Stimulated activated naive CD8-positive, alpha-beta T cell treated with anti-CD3 and anti-CD28 coated beads, Interleukin-15, Interleukin-2, amounts not matched to agents 100 U/mL and 50 U/mL, for 24 hours (primary cell): ENCODE measurements at places on chromosomes 2 and 18.

DNA sequence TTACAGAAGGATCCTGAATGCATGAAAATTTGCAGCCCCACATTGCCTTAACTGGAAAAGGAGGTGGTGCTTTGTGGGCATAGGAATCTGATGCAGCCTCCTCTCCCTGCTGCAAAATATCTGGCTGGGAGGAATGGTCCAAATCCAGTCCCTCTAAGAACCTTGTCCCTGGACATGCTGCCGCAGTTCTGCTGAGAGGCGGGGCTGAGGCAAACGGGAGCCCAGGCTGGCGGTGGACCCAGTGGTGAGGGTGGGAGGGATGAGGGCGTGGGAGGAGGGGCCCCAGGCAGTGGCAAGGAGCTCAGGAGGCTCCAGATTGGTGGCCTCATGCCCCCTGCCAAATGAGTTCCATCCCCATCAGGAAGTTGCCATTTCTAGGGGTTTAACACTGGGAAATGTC is 36.2 kb downstream of the ZAP70 start:
- DNase-seq, result no peak

DNA sequence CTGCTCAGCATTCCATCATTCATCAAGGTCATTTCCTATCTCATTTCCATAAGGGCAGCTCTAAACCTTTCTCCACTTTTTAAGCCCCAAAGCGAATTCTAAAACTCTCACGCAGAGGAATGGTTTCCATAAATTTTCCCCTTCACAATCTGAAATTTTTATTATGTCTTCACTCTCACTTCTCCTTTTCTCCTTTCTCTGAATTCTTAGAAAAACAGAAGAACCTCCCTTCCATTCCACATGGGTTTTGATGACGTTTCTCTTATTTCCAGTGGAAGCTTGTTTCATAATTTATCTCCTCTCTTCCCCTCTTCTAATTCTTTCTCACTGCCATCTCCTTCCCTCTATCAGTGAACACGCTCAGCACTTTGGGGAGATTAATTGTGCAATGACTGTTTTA is 97.3 kb downstream of the SPATS2L start:
- no peak for DNase-seq

GRCh38 chr18:6520901-6521300 is 106.2 kb upstream of the L3MBTL4 start:
- DNase-seq, result no peak

DNA sequence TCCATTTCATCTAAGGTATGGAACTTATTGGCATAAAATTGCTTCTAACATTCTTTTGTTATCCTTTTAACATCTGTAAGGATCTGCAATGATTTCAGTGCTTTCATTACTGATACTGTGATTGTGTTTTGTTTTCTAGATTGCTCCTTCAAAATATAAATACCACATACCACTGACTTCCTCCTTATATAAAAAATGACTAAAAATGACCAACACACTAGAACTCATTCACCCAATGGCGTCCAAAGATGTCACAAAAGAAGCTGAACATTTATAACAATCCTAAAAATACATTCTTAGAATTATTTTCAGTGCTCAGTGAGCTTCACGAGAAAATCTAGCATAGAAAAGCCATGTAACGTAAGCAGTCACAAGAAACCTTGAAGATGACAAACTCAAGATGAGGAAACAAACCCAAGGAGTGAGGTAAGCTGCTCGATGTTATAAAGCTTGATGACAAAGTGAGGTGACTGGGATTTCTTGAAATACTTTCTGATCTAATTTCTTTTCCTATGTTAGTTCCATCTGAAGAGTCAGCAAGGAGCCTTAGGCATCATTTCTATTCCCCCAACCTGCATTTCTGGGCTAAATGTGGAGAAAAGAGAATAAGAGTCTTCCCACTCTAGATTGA is 42.6 kb downstream of the PNO1 start:
- no peak for DNase-seq

- no peak for DNase-seq
Observed at GRCh38 chr18:5884375-5884774, 10.9 kb downstream of the TMEM200C start.

- DNase-seq, result no peak
Observed at GRCh38 chr2:15704086-15704787, 112.6 kb downstream of the DDX1 start.

DNA sequence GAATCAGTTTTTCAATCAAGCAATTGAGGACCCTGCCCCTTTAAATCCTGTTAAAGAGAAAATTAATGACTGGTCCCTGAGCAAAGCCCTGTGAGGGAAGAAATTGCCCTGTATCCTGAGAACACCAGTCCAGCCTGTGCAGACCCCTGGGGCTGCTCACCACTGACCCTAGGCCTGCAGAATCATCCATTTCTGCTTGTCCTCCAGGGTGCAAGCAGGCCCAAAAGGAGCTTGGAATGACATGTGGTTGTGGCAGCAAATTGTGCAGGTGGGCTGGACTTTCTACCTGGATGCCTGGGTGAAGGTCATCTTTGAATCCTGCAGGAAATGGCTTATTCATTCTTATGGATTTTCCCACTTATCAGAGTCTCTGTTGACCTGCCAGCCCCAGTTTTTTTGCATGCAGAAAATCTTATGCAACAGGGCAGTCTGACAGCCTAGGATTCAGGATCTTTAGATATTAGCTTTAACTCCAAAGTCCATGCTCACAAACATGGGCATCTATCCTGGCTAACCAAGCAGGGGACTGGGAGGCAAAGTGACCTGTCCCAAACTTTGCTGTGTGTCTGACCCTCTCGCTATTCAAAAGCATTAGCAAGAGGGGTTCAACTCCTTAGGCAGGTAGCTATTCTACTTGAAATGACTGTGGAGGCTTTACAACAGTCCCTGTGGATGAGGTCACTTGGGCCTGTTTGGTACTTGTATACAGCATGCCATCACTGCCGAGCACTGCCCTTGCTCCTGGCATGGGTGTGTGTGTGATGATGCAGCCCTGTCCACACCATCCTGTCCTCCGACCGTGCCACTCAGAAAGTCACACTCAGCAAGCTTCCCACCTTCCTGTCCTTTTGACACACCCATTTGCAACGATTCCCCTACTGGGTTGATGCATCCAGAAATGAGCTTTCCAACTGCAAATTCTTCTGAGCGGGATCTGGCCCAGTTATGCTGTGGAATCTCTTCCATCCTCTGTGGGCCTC is 85.3 kb downstream of the CAPN13 start:
- DNase-seq, result no peak

DNA sequence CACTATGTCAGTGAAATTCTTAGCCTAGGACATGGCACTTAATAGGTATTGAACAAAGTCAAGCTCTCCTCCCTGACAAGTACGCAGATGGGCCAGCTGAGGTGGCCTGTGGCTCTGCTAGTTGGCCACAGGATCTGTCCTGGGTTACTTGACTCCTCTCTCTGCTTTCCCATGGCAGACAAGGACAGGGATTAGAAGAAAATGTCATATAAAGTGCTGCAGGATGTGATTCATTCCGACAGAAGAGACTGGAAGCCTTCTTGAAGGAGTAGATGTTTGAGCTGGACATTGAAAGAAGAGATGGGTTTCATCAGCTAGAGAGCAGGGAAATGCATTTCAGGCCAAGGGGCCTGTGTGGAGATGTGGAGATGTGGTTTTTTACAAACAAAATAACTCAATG is 46.7 kb downstream of the SMAD7 start:
- no peak for DNase-seq

DNA sequence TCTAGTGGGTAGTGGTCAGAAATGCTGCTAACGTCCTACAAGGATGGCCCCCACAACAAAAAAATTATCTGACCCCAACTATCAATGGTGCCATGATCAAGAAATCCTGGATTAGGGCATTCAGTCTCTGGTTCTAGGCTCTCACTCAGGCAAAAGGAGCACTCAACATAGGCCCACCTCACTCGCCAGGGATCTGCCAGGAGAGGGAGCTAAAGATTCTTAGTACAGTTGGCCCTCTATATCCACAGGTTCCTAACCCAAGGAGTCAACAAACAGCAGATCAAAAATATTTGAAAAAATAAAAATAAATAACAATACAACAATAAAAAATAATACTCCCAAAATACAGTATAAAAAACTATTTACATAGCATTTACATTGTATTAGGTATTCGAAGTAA is 10.0 kb downstream of the SLC4A5 start:
- DNase-seq, result no peak
